ENCODE measurements at places on chromosomes 2 and 18. TPM values are rescaled to one million over a fixed set of nuclear protein-coding genes. Genes with fewer than 3 reads are reported as not detected.

Gene EVA1A
- not detected for total RNA-seq

Gene CD207
- not detected for total RNA-seq

Gene MCM6
- total RNA-seq, result 196 TPM

Gene NETO1
- not detected for total RNA-seq

Gene CDKL4
- total RNA-seq, result not detected

Gene ZFP36L2
- 93.1 TPM for total RNA-seq

Measured in activated CD4-positive, alpha-beta T cell treated with anti-CD3 and anti-CD28 coated beads, Interleukin-2, amount 10 ng/mL, durations not matched to agents 24 days and 14 days (primary cell).